ENCODE measurements at places on chromosomes 4 and X.

DNA sequence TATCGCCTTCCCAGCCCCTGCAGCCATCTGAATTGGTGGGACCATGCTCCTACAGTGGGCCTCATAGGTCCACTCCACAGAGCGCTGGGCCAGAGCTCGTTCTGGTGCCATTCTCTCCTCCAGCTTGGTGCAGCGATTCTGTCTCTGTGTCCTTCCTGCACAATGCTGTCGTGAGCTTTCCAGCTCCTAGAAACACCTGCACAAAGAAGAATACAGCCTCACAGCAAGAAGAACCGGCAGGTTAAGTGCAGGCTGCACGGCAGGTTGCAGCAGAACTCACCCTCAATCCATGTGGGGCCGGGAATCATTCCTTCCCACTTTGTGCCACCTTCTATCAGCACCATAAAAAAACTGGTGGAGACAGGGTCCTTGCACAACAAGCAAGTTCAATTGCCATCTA lies 101.2 kb upstream of the ENPP6 start:
- no peak for DNase-seq

DNA sequence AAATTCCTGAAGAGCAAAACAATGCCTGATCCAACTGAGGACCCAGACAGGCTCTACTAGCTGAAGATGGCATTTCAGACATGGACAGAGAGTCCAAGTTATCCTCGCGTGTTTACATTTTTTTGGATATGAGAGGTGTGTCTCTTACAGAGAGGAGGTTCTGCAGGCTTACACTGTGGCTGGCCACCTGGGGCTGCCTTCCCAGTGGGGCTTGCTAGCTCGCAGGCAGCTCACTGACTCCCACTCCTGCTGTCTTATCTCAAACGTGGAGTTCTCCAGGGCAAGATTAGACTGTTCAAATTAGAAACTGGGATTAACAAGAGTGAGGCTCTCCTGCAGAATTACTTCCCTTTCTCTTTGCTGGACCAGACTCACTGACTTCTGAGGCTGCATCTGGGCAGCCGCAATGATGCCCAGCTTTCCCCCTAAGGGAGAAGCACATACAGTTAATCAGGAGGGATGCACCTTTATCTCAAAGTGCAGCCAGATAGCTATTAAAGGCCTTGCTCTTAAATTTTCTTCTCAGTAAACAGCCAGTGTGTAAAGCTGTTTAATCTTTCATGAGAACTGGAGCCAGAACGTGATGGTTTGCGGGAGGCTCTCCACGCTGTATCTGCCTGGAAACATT lies 123.0 kb downstream of the ENPP6 start:
- no peak for DNase-seq

- DNase-seq = no peak
Observed at GRCh38 chr4:82421796-82422560, 8.3 kb downstream of the HNRNPDL start.

DNA sequence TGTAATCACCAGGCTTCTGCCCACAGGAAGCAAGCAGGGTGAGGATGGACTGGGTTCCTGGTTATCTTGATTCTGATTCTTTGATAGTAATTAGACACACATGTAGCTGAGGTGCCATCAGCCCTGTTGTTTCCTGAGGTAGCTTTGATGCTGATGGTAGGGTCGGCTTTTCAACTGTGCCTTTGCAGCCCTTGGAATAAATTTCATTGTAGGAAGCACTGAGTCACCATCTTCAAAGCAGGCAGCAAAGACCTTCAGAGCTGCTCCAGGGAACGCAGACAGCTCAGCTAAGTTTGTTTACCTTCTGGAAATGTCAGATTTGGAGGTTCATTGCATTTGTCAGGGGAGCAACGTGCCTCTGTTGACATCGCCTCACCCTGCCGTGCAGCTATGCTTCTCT lies 135.4 kb downstream of the ASMT start:
- DNase-seq = no peak

- no peak for DNase-seq
Observed at GRCh38 chr4:89204624-89205023, 93.3 kb downstream of the TIGD2 start.

GRCh38 chr4:24054910-24055309 lies 165.1 kb upstream of the PPARGC1A start:
- DNase-seq = no peak

GRCh38 chr4:20217951-20218350 lies 33.8 kb upstream of the SLIT2 start:
- no peak for DNase-seq

- DNase-seq = no peak
Observed at GRCh38 chr4:182230256-182230655, 12.9 kb upstream of the TENM3 start.

DNA sequence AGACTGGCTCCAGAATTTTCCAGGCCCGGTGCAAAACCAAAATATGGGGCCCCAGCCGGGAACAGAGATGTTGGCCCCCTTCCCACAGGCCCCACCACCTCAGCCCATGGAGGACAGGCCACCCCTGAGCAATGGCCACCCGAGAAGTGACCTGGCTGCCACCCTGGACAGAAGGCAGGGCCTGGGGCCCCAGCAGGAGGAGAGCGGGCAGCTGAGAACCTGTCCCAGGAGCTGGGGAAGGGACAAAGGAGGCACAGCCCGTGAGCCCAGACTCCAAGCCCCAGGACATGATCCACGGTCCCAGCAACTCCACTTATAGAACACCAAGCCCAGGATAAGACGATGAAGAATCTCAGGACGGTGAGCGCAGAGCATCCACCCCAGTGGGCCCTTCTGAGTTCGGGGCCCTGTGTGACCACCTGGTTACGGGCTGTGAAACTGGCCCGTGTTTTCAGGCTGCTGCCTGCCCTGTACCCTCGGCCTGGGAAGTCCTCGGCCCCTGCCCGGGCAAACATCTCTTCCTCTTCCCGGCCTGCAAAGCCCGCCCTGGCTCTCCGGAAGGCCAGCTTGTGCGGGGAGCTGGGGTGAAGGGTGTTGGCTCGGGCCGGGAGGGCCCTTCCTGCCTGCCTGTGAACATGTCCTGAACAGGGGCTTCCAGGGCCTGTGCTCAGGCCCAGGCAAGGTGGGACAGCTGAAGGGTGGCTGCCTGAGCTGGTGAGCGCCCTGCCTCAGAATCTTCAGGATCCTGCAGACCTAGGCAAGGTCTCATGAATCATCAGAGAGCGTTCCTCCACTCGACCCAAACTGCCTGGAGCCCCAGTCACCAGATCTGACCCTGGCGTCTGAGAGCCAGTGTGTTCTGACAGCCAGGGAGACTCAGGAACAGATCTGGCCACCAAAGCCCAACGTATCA lies 47.0 kb upstream of the MAN2B2 start:
- DNase-seq = no peak

- no peak for DNase-seq
Observed at GRCh38 chrX:122422547-122422946, 761.5 kb upstream of the GRIA3 start.

DNA sequence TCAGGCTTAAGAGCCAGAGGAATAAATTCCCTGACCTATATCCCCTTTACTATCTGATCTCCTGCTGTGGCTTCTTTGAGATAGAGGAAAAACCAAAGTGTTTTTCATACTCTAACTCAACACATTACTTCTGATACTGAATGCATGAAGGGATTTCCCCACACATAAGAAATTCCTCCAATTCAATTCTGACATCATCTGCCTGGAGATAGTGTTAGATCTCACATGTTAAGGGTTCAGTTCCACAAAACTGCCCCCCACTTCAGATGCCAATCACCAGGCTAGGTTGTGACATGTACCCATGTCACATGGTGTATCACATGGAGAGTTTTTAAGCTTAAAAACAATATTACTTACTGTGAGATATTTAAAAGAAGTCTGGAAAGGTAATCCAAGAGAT lies 46.8 kb downstream of the GSTCD start:
- DNase-seq = no peak

- no peak for DNase-seq
Observed at GRCh38 chr4:8657381-8658088, 65.0 kb downstream of the CPZ start.

- DNase-seq = no peak
Observed at GRCh38 chr4:189850239-189850856, 90.3 kb upstream of the FRG1 start.

DNA sequence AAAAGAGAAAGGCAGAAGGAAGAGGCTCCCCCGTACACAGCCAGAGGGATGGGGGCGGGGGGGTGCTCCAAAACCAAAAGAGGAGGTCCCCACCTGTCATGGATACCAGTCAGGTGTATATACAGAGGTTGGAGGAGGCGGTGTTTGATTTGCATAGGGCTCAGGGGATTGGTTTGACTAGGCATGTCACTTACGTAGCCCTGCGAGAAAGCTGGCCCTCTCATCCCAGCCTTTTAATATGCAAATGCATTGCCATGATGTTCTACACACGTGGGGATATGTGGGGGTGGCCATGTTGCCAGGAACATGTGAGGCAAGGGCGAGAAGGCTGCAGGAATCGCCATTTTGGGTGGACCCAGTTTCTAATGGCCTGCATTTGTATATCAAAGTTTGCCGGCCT lies 38.6 kb downstream of the TMEM150C start:
- no peak for DNase-seq

DNA sequence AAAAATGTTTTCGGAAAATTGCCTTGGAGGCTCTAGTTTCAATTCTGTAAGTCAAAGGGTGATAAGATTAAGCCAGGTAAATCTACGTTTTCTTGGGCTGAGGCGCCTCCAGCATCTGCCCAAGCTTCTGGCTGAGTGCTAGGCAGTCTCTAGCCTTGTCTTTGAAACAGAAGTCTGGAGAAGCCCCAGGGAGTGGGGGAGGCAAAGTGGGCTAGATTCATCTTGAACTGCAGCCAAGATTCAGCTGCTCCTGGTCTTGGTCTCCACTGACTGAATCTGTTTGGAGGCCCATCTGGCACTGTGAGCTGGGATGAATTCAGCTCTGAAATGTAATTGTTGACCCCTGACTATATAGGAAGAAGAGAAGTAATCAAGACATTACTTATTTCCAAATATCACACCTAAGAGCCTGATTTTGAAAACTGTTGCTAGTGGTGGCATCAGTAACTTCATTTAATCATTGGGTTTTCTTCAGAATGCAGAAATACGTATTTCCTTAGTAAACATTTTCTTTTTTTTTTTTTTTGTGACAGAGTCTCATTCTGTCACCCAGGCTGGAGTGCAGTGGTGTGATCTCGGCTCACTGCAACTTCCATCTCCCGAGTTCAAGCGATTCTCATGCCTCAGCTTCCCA lies 187.3 kb upstream of the LEF1 start:
- no peak for DNase-seq

DNA sequence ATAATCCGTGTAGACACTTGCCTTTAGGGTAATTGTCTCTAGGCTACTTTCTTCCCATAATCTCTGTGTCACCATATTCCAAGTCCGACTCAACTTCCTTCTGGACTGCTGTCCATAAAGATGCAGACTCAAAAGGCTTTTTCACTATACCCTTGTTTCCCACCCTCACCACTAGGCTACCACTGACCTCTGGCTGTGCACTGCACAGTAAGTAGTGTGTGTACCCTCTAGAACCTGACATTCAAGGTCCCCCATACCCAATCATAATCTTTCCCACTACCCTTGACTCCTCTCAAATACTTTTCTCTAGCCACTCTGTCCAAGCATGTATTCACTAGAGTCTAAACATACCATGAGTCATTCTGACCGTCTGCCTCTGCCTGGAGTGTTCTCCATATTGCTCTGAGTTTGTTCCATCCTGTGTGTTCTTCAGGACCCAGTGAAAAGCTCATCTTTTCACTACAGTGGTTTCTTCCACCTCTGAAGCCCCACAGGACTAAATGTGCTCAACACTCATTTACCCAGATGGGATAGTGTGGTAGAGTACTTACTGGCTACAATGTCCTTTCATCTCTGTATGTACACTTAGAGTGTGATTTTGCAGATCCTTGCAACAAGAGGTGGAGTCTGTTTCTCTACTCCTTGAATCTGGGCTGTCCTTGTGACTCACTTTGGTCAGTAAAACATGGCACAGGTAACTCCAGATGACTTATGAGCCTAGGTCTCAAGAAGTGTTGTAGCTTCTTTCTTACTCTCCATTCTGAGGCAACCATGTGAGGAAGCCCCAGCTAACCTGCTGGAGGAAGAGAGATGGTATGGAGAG lies 17.4 kb downstream of the JADE3 start:
- DNase-seq = no peak

DNA sequence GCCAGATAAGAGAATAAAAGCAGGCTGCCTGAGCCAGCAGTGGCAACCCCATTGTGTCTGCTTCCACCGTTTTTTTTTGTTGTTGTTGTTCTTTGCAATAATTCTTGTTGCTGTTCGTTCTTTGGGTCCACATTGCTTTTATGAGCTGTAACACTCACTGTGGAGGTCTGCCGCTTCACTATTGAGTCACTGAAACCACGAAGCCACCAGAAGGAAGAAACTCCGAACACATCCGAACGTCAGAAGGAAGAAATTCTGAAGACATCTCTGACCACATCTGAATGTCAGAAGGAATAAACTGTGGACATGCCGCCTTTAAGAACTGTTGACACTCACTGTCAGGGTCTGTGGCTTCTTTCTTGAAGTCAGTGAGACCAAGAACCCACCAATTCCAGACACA lies 110.5 kb downstream of the PCDH18 start:
- no peak for DNase-seq

- DNase-seq = no peak
Observed at GRCh38 chr4:189001283-189001970, 862.2 kb downstream of the TRIML1 start.

DNA sequence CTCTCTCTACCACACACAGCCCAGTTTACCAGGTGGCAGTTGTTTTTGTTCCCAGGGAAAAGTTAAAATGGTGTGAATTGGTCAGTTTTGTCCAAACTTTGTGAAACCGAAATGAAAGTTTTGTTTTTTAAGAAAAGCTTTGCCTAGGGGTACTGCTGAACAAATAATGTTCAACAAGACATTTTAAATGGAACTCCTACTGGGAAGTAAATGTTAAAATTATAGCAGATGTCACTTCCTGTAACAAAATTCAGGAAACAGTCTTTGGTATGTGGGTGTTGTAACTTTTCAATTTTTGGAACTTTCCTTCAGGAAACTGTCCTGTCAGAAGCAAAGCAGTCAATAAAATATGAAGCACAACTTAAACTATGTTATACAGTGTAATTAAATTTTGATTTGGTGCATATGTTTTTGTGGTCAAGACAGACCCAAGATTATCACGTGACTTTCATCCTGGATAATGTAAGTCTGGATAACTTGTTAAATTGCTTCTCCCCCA lies 79.5 kb downstream of the AFF1 start:
- no peak for DNase-seq

DNA sequence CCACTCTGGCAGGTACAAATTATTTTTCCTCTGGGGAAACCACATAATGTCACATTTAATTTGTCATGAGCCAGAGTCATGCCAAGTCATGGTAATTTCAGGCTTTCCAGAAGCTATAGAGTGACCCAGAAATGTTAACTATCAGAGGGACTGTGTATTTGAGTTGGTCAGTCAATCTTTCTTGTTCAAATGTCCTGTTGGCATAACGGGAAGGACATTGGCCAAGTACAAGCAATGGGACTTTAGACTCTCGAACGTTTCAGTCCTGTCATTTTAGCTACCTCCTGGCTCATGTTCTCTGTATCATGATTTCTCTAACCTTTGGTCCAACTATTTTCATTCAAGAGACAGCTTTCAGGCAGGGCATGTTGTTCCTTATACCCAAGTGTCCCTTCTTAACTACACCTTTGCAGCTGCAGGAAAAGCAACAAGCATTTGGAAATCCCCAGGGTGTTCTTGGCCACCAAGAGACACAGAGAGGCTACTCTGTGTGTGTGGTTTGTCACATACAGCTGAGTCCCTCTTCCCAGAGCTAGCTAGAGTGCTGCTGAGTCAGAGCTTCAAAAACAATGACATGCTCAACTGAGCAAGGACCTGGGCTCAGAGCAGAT lies 142.6 kb downstream of the EGF start:
- DNase-seq = no peak

- no peak for DNase-seq
Observed at GRCh38 chrX:103396186-103396585, 19.8 kb downstream of the BEX3 start.
